ENCODE measurements at places on chromosomes 5 and 9.

DNA sequence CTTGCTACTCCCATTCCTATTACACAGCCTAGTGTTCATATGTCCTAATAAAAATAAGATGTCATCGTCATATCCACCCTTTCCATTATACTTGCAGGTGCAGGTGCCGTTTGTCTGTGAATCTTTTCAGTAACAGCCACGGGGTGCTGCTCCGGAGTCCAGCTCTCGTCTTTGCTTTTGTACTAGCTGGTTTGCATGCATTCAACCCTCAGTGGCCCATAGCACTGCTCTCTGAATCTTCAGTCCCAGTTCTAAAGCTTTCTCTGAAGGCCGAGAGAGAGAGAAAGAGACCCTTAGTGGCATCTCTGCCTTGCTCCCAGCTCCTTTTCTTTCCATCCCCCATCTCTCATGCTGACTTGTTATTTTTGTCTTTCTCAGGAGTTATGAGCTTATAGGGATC lies 468.5 kb downstream of the TMEM232 start:
- no peak for DNase-seq

- DNase-seq: no peak
These were observed 4.2 kb downstream of the SLC1A3 start for GRCh38 chr5:36610621-36611020.

- no peak for DNase-seq
These were observed 272.0 kb downstream of the MAN2A1 start for GRCh38 chr5:109961751-109962150.

DNA sequence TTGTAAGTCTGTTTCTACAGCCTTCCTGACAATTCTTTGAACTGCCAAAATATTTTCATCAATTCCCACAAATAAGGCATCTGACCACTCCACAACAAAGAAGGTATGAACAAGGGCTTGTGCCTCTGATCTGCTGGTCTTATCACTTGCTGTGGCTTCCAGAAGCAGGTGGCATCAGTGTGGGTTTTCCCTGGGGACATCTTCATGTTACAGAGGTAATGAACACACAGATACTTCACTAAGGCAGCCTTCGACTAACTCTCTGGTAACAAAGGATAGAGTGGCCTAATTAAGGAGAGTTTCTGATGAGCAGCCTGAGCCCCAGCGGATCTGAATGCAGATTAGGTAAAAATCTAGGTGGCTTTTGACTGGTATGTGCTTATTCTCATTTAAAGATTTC lies 15.2 kb upstream of the ERAP2 start:
- DNase-seq: no peak

- DNase-seq: peak; percentile 65
These were observed 78.3 kb upstream of the TNFSF8 start for GRCh38 chr9:115008536-115009270.

DNA sequence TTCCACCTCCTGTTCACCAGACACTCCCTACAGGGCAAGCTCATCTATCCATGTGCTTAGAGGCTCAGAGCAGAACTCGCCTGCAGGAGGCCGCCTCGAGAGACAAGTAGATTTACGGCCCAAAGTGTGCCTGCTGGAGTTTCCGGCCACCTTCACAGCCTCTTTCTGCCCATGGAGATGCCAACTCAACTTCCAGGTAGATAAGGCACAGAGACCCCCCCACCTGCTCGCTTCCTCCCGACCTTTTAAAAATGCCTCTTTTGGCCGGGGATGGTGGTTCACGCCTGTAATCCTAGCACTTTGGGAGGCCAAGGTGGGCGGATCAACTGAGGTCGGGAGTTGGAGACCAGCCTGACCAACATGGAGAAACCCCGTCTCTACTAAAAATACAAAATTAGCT lies 46.6 kb downstream of the EXD3 start:
- DNase-seq: no peak

GRCh38 chr5:115806986-115807653 lies 9.3 kb downstream of the CDO1 start:
- DNase-seq: no peak

DNA sequence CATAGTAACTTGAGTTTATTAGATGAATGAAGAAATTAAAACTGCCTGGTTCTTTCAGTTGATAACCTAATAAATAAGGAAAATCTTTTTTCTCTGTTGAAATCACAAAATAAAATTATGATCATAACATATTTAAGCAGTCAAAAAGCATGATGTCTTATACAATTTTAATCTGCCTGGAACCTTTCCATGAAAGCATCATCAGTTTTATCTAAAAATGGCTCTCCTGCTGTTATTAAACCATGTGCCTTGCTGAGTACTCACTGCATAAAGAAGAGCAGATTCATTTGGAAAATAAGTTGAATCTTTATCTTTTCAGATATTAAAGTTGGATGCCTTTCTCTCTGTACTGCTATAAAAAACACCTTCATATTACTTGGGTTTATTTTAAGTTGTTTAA lies 148.8 kb downstream of the SLC24A2 start:
- no peak for DNase-seq

- DNase-seq: no peak
These were observed 997 bp upstream of the CHD1 start for GRCh38 chr5:98929710-98930298.
